ENCODE measurements at places on chromosomes 2 and 18.

GRCh38 chr2:239595726-239596125 lies 194.9 kb upstream of the HDAC4 start:
- no peak for DNase-seq

DNA sequence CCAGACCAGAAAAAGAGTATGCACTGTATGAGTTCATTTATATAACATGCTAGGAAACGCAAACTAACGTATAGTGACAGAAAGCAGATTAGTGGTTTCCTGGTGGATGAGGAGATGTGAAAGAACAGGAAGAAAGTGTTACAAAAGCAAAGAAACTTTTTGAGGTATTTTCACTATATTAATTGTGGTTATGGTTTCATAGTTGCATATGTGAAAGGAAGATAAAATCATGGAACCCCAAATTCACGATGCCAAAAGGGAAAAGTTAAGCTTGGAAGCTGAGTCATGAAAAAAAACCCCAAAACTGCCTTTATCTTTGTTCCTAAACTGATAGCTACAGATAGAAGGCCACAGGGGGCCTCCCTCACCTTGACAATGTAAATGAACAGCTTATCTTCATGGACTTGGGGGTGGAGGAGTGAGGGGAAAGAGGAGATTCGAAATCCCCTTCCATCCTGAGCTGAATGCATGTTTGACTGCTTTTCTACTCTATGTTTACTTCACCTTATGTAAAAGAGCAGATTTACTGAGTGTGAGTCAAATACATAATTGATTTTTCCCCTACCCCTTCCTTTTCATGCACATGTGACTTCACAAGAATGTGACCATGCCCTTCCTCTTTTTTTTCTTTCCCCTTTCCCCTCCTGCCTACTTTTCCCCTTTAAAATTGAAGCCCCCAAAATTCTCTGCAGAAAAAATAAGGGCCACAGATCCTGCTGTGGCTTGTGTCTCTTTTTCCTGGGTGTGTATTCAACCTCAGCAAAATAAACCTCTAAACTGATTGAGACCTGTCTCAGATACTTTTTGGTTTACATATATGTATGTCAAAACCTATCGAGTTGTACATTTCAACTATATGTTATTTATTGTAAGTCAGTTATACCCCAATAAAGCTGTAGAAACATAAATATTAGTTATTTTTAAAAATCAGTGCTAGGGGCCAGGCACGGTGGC lies 100.1 kb upstream of the TLK1 start:
- peak; percentile 54 for DNase-seq

GRCh38 chr2:159086342-159086741 lies 117.9 kb downstream of the TANC1 start:
- no peak for DNase-seq

GRCh38 chr2:51220606-51221005 lies 188.7 kb upstream of the NRXN1 start:
- no peak for DNase-seq

GRCh38 chr2:199784512-199784911 lies 66.5 kb downstream of the FTCDNL1 start:
- DNase-seq = no peak

DNA sequence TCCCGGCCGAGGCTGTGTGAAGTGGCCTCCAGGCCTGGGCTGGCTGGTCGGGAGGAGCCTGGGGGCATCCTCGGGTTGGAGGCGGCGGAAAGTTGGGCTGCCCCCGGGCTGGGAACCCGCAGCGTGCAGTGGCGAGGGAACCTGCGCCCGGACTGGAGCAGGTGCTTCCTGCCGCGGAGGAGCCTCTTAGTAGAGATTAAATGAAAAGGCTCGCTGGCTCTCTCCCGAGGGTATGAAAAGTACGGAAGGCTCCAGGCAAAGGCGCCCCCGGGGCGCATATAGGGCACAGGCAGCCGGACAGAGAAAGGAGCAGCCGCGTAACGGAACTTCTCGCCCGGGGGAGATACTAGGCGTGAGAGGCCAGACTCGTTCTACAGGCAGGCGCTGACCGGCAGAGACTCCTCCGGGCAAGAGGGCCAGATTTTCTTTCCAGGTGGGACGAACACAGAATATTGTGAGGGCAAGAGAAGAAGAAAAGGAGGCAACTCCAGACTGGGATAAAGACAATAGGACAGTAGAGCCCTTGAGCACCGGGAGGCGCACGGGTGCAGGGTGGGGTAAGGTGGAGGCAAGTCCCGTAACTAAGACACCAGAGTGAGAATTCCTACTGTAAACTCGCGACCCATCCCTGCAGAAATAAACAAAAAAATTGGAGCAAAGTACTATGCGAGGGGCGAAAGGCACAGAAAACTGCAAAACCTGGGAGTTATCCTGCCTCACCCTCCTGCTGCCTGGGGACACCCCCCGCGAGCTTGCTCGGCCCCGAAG lies 816 bp downstream of the CDH2 start:
- no peak for DNase-seq

DNA sequence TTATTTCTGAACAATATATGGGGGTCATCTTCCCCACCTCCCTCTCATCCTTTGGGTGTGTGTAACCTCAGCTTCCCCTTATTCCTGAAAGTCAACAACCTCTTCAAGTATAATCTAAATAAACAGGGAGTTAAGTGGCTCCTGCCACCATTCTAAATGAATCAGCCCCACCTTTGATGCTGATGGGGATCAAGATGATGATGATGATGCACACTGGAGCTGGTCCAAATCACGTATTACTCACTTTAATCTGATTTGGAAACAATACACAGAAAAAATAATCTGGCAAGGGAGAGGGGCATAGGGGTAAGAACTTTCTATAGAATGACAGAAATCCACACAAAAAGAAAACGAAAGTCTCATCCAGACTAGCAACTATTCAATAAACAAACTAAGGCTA lies 7.1 kb downstream of the ACVR1 start:
- DNase-seq = peak; percentile 20

DNA sequence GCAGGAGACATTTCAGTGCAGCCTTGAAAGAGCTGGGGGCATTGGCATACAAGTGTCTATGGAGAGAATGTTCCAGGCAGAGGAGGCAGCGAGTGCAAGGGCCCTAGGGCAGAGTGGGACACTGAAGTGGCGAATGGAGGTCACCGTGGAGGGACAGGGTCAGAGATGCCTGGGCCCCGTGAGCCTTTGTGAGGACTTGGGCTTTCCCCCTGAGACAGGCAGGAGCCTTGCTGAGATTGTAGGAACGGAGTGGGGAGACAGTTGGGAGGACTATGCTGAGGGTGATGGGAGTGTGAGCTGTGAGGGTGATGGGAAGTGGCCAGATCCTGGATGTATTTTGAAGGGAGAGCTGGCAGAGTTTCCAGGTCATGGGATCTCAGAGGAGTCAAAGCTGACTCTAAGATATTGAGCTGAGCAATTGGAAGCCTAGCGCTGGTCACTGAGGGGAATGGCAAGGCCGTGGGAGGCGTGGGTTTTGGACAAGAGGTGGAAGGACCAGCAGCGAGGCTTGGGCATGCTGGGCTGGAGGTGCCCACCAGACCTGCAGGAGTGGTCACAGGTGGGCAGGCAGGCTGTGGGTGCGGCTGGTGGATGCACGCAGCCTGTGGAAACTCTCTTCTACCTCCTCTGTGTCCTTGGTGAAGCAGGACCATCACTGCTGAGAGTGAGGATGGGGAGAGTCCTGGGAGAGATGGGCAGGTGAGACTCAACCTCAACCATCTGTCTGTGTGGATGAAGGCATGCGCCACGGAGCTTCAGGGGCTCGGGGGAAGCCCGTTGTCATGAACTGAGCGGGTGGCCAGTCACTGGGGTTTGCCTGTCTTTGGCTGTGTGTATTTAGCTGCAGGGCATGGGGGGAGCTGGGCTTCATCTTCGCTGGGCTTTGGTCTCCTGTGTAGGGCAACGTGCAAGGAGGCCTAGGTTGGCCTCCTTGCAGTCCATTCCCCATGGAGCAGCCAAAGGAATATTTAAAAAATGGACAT lies 241.2 kb upstream of the HS6ST1 start:
- no peak for DNase-seq

GRCh38 chr18:56627991-56628390 lies 10.4 kb downstream of the TXNL1 start:
- DNase-seq = no peak

DNA sequence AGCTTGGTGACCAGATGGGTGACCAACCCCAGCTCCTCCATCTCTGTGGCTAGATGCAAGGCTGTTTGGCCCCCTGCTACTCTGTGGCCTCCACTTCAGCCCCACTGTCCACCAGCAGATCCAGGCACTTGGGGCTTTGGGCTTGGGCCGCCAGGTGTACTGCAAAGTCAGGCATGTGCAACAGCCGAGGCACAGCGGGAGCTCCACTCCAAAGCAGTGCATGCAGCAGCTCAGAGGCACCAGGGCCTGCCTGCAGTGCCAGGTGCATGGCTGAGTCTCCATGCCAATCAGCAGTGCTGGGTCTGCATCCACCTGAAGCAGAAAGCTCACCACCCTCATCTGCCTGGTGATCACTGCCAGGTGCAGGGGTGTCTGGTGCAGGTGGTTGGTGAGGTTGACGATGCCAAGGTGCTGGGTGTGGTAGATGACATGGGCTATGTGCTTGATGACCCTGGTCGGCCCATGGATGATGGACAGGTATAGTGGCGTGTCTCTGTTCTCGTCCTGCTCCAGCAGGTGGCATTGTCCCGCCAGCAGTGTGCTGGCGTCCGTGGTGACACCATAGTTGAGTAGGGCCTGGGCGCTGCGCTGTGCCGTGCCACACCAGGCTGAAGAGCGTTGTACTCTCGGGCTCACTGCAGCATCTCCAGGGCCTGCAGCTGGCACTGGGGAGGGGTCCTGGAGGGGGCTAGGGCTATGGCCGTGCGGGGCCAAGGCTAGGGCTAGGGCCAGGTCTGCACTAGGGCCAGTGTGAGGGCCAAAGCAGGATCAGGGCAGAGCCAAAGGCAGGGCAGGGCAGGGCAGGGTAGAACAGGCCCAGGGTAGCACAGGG lies 1.0 kb upstream of the ANKRD62 start:
- DNase-seq = peak; percentile 54

DNA sequence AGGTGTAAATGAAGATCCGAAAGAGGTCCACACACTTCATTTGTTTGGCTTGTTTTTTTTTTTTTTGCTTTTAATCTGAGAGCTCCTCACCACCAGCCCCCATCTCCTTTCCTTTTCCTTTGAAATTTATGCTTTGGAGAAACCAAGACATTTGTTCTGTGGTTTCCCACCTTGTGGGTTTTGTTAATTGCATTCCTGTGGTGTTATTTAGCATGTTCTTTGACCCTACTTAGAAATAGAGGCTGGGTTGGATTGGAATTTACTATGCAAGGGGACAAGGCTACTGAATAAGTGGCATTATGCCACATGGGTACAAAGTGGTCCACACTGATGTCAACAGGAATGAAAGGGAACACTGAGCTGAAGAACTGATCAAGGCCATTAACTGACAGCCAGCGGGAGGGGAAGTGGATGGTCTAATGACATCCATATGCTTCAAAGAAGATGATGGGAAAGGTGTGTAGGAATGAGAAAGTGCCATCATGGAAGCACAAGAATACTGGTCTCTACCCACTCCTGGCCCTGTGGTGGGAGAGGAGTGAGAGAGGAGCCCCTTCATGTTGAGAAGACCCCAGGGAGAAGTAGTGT lies 8.9 kb downstream of the CCL20 start:
- no peak for DNase-seq

GRCh38 chr2:25316101-25316500 lies 25.6 kb downstream of the DNMT3A start:
- no peak for DNase-seq

All from activated CD4-positive, alpha-beta T cell treated with anti-CD3 and anti-CD28 coated beads, Interleukin-2, amount 50 U/mL, for 16 hours (primary cell).